Suppressor macrophage (primary cell): ENCODE measurements at places on chromosomes 1 and 21.
A peak's percentile ranks its signal among the peaks of the same experiment; 100 is the strongest.

DNA sequence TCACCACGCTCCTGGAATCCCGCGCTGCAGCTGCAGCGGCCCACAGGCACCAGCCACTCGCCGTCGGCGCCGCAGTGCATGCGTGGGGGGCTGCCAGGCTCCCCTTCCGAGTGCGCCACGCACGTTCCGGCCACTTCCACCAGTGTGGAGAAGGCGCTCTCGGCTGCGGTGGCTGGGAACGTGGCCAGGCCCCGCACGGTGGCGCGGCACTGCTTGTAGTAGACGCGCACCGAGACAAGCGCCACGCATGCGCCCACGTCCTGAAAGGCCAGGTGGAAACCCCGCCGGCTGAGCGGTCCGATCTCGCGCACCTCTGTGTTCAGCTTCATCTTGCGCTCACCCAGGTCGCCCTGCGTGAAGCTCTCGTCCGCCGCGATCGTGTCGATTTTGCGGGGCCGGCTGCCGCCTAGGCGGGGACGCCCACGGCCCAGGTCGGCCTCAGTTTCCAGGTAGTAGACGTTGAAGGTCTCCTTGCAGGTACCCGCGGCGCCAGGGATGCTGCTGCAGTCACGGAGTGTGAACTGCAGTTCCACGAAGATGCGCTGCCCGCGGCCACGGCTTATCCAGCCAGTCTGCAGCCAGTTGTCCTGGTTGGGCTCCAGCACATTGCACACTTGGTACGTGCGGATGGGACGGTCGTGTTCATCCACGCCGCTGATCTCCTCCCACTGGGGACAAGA is 3.4 kb downstream of the EPHA10 start:
- DNase-seq: no peak

DNA sequence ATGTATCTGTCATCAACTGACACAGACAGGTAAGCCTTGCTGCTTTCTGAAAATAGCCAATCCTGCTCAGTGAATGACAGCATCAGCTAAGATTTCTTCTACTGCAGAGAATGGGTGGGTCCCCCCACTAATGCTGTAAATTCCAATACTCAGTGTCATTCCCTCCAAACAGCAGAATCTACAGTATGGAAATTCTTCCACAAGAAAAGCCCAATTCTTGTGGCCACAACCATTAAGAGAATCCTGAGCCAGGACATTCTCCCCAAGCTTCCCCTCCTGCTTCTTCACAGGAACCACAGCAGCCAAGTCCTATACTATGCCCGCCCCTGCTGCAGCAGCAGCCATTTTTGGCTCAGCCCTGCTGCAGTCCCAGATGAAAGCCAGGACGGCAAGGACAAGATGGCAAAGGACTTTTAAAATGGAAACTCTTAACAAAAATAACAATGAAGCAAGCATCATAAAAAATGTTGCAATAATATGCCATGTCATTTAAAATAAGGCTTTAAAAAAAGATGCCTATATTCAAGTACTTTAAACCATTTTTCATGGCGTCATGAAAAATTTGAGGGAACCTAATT is 26.8 kb downstream of the EIF4G3 start:
- peak; percentile 59 for DNase-seq

- peak; percentile 87 for DNase-seq
Measured at GRCh38 chr1:93814059-93814794, 64.8 kb downstream of the DNTTIP2 start.

GRCh38 chr1:98102345-98103030 is 181.7 kb upstream of the DPYD start:
- no peak for DNase-seq

DNA sequence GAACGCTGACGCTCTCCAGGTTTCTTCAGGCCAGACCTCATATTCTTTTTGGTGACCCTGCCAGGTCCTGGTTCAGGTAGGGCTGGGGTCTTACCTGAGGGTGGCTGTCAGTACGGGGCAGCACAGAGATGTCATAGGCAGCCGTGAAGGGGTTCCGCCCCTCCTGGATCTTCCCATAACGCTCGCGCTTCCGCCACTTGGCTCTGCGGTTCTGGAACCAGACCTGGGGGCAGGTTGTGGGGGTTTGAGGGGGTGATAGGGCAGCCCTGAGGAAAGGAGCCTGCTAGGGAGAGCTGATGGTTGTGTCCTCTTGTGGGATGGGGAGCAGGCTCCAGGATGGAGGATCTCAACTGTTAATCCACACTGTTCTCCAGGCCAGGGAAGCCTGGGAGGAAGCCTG is 9.1 kb downstream of the ALX3 start:
- DNase-seq: no peak

GRCh38 chr1:110686188-110686587 is 11.4 kb upstream of the KCNA3 start:
- no peak for DNase-seq

DNA sequence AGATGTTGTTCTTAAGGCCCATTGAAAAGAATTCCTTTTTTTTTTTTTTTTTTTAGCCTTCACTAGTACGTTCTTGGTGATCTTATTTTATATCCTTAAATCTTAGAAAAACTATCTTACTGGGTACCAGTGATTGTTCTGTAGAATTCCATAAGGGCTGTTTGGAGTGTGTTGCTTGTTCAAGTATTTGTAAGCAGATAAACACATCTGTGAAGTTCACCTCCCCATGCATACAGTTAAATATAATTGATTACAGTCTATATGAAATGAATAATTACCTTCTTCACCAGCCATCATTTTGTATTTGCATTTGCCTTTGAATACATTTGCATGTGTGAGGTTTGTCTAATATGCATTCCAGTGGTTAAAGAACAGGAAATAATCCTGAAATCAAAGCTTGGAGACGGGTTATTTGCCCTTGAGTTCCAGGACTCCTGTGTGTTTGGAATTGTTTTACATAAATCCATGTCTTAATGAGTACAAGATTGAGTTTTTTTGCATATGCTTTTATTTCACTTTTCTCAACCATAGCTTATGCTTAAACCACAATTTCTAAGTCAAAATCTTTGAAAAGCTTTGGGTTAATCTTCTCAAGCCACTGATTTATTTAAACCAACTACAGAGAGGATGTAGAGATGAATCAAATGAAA is 73.1 kb downstream of the VPS13D start:
- DNase-seq: no peak
